Activated CD4-positive, alpha-beta T cell treated with anti-CD3 and anti-CD28 coated beads, Interleukin-2, amount 10 ng/mL, durations not matched to agents 24 days and 14 days (primary cell): ENCODE measurements at places on chromosomes 3 and 15.

- peak overlapping the region; percentile 90 for H3K27ac ChIP-seq
- H3K36me3 ChIP-seq, result peaks cover 17% of the 10 kb centered on the region
- H3K4me3 ChIP-seq, result peak overlapping the region; percentile 62
Observed at GRCh38 chr3:97871801-97872524, 50.2 kb downstream of the CRYBG3 start.

- H3K36me3 ChIP-seq, result peaks cover 64% of the 10 kb centered on the region
- no peak for DNase-seq
- peaks cover 8% of the 10 kb centered on the region for H3K4me1 ChIP-seq
- no peak overlapping the region for H3K4me3 ChIP-seq
Observed at GRCh38 chr3:48678056-48678455, 7.7 kb downstream of the NCKIPSD start.

- no peak overlapping the region for H3K4me3 ChIP-seq
- peak; percentile 59 for DNase-seq
- H3K27me3 ChIP-seq, result no peaks in the 10 kb centered on the region
- no peaks in the 10 kb centered on the region for H3K36me3 ChIP-seq
Observed at GRCh38 chr15:77784361-77785292, 151.9 kb upstream of the LINGO1 start.

DNA sequence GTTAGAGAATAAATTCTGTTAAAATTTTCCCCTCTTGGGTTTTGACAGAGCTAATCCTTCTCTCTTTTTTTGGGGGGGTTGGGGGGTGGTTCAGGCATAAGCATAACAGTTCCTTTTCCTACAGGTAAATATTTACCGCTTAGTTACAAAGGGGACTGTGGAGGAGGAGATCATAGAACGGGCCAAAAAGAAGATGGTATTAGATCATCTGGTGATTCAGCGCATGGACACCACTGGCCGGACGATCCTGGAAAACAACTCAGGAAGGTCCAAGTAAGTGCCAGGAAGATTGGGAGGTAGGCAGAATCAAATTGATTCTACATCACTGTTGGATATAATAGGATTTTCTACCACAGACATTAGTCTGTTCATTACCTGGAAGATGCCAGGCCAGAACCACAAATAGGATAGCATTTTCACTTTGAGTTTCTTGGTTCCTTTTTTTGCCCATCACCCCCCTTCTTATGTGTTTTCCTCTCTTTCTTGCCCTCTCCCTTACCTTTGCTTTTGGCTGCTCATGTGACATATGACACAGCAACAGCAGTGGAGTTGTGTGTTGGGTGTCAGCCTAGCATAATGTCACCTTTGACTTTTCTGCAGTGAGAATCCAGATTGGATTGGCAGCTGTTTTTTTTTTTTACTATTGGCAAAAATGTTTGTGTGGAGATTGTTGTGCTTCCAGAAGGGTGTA, 79.0 kb downstream of the CHD2 start:
- no peaks in the 10 kb centered on the region for H3K27me3 ChIP-seq
- peaks cover 9% of the 10 kb centered on the region for H3K4me1 ChIP-seq
- H3K36me3 ChIP-seq, result peaks cover 46% of the 10 kb centered on the region
- no peak overlapping the region for H3K4me3 ChIP-seq

- peaks cover 22% of the 10 kb centered on the region for H3K27me3 ChIP-seq
- peaks cover 25% of the 10 kb centered on the region for H3K4me1 ChIP-seq
- no peak for DNase-seq
- H3K27ac ChIP-seq, result no peak overlapping the region
Observed at GRCh38 chr15:81168131-81168526, 28.6 kb upstream of the IL16 start.

DNA sequence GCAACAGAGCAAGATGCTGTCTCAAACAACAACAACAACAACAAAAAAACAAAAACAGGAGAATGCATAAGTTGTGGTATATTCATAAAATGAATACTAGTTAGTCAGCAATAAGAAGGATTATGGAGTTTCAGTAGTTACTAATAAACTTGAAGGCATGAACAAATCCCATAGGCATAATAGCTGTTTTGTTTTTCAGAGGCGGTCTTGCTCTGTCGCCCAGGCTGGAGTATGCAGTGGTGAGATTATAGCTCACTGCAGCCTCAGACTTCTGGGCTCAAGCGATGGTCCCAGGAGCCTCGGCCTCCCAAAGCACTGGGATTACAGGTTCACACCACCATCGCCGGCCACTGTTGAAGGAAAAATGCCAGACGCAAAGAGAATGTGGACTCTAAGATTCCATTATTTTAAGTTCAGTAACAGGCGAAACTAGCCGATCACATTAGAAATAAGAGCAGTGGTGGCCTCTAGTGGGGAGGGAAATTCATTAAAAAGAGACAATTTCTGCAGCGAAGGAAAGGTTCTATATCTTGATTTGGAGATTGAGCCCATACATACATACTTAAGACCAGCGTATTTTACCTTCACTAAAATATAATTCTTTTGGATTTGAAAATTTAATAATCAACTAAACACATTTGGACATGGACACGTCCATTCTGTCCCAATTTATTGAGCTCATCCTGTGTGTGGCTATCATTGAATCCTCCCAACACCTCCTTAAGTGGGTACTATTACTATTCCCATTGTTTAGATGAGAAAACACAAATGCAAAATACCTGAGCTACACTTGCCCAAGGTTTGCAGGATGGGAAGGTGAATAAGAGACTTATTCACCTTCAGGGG, 27.4 kb upstream of the HDAC11 start:
- no peaks in the 10 kb centered on the region for H3K36me3 ChIP-seq
- H3K27me3 ChIP-seq, result no peaks in the 10 kb centered on the region
- DNase-seq, result peak; percentile 85

- no peak overlapping the region for H3K27ac ChIP-seq
- DNase-seq, result peak; percentile 93
- H3K27me3 ChIP-seq, result peaks cover 2% of the 10 kb centered on the region
- H3K36me3 ChIP-seq, result no peaks in the 10 kb centered on the region
Observed at GRCh38 chr3:157239082-157239704, 79.2 kb upstream of the CCNL1 start.

GRCh38 chr3:136725468-136725867, 26.7 kb downstream of the STAG1 start:
- no peak for DNase-seq
- H3K27me3 ChIP-seq, result no peaks in the 10 kb centered on the region
- H3K4me3 ChIP-seq, result no peak overlapping the region
- H3K4me1 ChIP-seq, result peaks cover 21% of the 10 kb centered on the region
